ENCODE measurements at places on chromosomes 2 and 18.

GRCh38 chr18:2471523-2471922 lies 99.8 kb downstream of the METTL4 start:
- no peak for DNase-seq

GRCh38 chr2:873651-874580 lies 76.7 kb upstream of the SNTG2 start:
- peak; percentile 28 for DNase-seq

DNA sequence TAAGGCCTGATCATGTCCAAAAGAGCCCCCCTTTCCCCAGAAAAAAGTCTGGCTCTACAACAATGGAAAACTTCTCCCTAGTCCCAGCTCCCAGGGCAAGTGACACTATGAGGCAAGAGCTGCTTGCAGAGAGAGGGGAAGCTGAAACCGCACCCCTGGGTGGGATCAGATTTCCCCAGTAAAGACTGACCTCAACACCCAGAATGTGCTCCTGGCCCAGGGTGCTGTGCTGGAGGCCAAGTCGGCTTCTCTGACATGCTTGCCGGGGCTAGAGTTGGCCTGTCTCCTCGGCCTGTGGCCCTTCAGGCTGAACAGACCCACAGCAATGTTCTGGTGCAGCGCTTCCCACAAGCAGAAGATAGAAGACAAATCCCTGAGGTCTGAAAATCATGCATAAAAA lies 18.4 kb upstream of the ST8SIA3 start:
- DNase-seq, result peak; percentile 32

DNA sequence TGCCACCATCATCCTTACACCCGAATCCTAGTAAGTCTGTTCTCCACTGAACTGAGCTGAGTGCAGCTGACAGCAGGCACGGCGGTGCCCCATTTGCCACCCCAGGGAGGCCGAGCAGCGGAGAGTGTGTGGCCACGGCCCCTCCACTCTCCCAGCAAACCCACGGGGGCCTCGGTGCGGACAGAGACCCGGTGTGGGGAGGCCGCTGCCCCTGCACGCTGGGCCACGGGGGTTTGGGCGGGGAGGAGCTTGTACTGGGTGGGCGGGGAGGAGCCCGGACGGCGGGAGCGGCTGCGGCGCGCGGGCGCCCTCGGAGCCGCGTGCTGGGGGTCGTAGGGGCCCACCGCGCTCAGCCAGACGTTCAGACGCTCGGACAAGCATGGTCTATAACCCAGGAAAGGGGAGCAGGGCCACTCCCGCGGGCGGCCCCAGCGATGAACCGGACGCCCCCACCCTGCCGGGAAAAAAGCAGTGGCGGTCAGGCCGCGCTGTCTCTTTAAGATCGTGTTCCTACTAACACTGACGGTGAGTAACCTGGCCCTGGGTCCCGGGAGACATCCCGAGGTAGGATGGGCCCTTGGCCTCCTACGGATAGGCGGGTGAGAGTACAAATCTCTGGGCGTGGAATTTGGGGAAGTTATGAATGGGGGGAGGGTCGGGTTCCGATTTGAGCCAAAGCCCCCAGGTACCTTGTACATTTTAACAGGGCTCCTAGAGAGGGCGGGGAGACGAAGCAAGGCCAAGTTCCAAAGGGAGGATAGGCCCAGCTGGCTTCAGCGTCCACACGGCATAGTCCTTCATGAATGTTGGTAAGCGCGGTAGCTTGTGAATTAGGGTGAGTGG lies at the start of gene ITPRIPL1:
Gene ITPRIPL1 (plus strand): TSS at position 277 of the 843 bp plus-strand sequence. CDS start 523 bp downstream, at position 800.
- DNase-seq, result peak; percentile 55

DNA sequence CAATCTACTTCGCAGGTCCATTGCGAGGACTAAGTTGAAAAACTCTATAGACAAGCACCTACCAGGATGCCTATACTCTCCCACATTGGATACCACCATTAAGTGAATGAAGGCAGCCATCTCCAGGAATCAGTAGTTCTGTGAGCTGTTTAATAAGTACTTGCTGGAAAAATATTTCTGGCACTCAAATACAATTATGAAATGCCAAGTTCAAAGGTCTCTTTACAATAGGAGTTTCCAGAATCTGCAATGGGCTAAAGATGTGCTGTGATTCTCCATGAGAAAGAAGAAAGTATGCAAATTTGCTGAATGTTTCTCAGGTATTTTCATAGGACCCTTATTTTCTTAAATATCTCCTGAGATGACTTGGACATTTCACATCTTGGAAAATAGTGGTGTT lies 103.0 kb downstream of the AP1S3 start:
- DNase-seq, result no peak

DNA sequence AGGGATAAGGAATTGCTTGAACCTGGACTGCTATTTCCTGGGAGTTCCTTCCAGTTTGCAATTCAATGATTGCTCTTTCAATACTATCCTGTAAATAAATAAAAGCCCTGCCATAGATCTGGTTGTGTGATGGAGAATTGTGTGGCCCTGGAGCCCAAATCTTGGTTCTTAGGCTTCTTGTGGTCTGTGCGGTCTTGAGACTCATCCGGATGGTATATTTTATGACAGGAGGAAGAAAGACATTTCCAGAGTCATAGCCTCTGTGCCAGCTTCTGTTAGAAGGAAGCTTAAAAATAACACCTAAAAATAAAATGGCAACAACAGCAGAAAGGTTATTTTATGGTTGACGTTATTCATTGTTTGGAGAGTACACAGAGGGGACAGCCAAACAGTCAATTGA lies 137.7 kb downstream of the ABCA12 start:
- no peak for DNase-seq

DNA sequence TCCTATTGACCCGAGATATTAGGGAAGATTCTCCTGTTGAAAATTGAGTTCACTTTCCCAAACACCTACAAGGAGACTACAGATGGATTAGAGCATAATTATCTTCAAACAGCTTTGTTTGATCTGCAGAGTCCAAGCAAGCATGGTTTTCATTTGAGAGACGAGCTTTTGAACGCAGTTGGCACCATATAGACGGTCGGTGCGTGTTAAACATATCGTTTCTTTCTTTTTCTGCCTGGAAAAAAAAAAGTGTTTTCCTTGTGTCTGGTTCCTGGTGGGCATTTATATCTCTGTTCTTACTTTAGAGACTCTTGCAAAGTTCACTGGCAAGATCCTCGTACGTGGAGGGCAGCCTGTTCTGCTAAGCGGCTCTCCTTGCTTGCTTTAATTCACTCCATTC lies 248.9 kb downstream of the TMEM182 start:
- no peak for DNase-seq

DNA sequence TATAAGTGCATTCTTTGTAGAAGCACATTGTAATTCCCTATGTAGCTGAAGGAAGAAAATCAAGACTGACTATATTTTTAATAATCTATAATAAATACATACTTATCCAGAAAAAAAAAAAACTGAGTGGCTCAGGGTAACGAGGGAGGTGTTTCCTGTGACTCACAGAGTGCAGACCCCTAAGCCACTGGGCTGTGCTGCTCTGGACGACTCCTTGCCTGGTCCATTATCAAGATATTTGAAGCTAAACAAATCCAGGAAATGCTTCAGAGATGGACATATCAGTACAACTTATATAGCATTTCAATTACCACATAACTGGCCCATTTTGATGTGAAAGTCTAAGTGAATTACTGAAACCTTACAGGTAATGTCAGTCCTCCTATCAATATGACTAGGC lies 80.6 kb downstream of the PIGN start:
- DNase-seq, result no peak

- DNase-seq, result no peak
These were observed 1.1 kb downstream of the ENOSF1 start for GRCh38 chr18:711310-711656.

GRCh38 chr2:151361674-151362370 lies 4.4 kb downstream of the TNFAIP6 start:
- no peak for DNase-seq

DNA sequence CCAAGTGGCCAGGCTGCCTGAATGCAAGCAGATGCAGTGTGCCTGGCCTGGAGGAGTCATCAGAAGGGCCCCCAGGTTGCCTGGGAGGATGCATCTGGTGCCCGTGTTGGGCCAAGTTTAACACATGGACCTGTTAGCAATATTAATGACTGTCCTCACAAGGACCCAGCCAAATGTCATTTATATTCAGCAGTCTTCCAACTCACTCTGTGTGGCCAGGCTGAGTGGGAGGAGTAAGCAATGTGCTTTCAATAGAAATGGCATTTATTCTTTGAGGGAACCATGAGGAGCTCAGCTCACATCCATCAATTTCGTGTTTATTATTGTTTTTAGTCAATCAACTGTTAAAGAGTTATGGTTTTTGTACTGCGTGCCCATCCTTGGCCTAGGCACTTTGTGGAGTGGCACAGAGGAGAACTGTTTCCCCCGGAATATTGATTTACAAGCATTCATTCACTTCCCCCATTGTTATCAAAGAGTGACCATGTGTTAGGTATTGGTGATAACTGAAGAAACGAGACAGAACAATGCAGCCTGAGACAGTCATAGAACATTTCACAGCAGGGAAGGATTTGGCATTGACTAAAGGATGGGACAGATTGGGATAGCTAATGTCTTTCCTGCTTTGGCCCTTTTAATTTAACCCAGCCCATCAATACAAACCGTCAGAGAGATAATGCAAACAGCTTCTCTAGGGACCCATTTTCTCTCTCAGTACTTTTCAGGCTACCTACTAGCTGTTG lies 725.2 kb downstream of the TSN start:
- no peak for DNase-seq

DNA sequence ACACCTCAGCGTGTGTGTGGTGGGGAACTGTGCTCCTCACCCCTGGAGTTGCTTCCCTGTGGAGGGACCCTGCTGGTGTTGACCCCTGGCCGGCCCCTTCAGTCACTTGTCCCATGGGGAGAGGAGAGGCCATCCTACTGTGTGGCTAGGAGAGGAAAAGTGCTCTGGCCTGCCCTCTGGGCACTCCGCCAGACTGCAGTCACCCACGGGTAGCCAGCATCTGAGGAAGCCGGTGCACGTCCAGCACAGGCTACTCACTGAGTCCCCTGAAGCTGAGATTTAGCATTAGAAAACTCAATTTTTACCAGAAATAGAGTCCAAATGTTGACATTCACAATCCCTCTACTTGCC lies 211.5 kb upstream of the RAB6C start:
- no peak for DNase-seq

GRCh38 chr2:25301453-25302352 lies 40.0 kb downstream of the DNMT3A start:
- no peak for DNase-seq
